Stimulated activated CD4-positive, alpha-beta T cell treated with anti-CD3 and anti-CD28 coated beads, Interleukin-1b, Interleukin-23, amount 100 ng/mL, for 48 hours (primary cell): ENCODE measurements at places on chromosomes 7 and 10.

DNA sequence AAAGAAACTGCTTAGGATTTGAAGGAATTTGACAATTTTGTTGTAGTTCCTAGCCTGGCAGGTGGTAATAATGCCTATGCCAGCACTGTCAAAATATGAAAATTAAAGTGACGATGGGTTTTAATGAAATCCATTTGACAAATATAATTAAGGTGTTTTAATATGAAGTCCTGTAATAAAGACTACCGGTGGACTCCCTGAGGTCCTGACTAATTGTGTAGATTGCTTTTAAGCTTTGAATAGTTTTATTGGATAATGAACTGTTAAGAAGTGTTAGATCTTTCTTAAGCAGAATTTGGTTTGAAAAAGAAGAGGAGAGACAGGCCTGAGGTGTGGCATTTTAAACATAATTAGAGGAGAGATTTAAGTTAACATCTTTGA lies 197.2 kb downstream of the VTI1A start:
- DNase-seq, result no peak

GRCh38 chr10:48309711-48310226 lies 3.3 kb downstream of the MAPK8 start:
- DNase-seq, result no peak

DNA sequence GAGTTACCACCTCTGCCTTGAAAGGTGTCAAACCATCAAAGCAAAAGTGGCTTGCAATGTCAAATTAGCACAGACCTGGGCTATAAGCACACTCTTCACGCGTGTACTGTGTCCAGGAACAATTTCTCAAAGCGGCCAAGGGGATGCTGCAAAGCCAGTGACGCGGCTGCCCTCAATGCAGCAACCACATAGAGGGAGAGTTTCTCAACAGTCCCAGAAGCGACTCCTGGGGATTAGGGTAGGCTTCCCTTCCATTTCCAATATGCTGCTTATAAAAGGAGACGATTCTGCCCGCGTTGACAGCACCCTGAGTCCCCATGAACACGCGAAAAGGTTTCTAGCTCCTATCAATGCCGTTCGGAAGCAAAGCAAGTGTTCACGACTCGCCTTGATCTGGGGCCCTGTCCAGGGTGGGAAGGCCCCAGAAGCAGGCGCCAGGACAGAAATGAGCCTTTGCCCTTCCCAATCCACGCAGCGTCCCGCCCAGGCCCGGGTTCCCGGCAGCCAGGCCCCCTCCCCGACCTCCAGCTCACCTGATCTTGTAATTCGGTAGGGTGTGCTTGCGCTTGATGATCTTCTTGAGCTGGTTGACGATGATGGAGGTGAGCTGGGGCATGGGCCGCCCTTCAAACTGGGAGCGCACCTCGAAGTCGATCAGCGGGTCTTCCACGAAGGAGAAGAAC lies 1.3 kb downstream of the PDZD8 start:
- DNase-seq, result peak; percentile 13

GRCh38 chr10:43249962-43250614 lies 16.8 kb downstream of the RASGEF1A start:
- no peak for DNase-seq

- no peak for DNase-seq
These were observed 30.8 kb downstream of the STRIP2 start for GRCh38 chr7:129465080-129465479.

DNA sequence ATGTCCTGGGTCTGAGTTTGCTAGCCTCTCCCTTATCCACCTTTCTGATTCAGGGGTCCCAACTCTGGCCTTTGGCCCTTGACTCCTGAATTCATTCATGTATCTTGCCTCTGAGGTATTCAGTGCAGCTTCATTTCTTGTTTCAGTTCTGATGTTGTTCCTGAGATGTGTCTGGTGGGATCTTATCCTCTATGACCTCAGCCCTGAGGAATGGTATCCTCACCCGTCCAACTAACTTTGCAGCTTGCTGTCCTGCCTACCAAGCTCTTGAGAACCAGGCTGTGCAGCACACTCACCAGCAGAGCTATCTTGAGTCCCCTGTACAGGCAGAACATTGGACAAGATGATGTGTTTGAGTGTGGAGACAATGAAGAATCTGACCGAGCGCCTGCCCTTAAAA lies 13.8 kb downstream of the SUFU start:
- DNase-seq, result no peak

DNA sequence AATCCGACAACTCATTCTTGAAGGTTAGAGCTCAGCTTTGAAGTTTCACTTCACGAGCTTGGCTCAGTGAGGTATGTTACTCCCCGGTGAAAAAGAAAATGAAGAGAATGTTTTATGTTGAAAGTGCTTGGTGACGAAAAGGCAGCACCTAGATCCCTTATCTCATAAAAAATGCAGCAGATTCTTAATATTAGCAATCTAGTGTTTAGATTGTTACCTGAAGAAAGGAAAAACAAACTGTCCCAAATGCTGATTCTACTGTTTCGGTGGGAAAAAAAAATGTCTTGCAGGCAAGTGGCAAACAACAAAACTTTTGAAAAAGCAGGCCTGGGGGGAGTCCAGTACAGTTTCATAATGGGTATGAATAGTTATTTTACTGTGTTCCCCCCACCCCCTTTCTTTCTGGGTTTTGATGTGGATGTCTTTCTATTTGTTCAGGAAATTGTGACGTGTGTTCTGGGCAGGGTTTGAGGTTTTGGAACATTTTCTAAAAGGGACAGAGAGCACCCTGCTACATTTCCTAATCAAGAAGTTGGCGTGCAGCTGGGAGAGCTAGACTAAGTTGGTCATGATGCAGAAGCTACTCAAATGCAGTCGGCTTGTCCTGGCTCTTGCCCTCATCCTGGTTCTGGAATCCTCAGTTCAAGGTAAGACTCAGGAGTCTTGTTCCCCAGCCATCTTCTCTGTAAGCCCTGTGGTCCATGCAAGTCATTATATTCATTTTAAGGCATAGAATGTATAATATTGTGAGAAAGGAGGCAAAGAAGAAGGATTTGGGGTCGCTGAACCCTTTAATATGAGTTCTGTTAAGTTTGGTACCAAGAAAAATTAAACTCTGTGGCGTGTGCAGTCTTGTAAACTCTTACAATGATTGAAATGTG lies at the start of gene SRGN:
Gene SRGN, plus strand, starts transcription at position 514 of the 881 bp plus-strand sequence. Its CDS starts 55 bp downstream, at position 569.
- DNase-seq, result peak; percentile 80

- no peak for DNase-seq
These were observed 53.6 kb downstream of the KAT6B start for GRCh38 chr10:74880041-74880440.

- no peak for DNase-seq
These were observed 104.0 kb upstream of the INSIG1 start for GRCh38 chr7:155193716-155194115.

- DNase-seq, result no peak
These were observed 20.0 kb upstream of the JAZF1 start for GRCh38 chr7:28200598-28200997.

DNA sequence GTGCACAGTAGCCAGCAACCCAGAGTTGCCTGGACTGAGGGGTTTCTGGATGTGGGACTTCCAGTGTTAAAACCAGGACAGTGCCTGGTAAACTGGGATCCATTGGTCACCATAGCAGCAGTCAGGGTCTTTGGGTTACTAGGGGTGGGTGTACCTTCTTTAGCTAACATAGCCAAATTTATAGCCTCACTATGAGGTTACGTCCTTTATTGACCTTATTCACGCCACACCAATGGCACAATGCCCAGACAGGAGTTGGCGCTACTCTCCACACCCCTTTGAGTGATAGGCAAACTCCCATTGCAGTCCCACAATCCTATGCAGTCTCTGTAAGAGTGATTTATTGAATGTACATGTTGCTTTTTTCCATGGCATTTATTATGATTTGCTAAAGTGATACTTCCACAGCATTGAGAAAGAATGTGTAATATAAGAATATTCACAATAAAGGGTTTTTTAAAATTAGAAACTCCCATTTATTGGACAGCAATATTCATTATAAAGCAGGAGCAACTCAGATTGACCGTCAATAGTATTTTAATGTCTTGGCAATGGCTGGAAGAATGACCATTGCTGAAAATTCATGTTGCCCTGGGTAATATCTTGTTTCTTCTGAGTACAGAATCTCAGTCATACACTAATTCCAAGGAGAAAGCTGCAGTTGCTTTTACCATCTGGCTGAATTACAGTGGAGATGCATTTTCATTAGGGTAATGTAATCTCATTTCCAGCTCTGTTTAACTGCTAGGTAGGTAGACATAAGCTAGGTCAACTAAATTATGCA lies 26.1 kb downstream of the IFIT5 start:
- no peak for DNase-seq

DNA sequence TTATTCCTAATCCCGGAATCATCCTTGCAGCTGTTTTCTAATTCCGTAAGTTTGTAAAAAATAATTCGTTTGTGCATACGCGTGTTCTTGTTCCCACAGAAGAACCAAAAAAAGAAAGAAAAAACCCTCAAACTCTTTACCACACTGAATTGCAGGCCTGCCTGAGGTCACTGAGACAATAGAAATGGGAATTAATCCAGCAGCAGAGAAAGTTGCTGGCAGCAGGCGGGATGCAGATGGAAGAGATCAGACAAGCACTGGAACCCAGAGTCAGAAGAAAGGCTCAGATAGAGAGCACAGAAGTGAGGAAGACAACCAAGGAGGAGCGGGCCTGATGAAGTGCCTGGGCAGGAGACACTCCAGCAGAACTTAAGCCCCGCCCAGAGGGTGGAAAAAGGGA lies 141.5 kb upstream of the VWC2 start:
- no peak for DNase-seq

DNA sequence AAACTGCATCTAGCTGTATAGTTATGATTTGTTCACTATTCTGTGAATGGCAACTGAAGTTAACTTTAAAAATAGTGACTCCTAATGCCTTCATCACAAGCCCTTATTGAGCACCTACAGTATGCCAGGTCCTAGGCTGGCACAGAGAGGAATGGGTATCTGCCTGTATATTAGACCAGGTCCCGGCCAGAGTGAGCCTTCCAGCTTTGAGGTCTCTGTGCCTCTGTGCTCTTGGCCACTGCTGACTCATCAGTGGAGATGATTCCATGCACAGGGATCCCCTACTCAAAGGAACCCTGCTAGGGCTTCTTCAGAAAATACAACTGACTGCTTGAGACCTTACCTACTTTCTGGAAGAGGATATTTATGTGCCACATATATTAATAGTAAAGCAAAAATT lies 118.4 kb downstream of the GFRA1 start:
- DNase-seq, result no peak

DNA sequence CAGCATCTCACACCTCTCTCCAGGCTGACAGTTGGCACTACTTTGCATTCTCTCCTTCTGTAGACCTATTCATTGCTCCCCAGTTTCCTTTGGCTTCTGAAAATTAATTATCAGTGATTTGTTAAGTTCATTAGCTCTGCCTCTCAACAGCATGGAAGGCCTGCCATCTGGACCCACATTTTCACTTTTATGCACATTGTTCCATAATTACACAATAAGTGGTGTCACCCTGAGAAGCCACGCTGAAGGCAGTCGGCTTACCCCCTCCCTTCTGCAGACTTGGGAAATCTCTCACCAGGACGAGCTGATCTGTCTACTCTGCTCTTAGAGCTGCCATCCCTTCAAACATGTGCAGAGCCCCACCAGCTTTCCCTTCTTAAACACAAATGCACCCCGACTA lies 64.7 kb downstream of the SLIT1 start:
- DNase-seq, result no peak

- DNase-seq, result no peak
These were observed 2.6 kb downstream of the BPGM start for GRCh38 chr7:134649226-134649775.

- no peak for DNase-seq
These were observed 20.9 kb downstream of the ANKIB1 start for GRCh38 chr7:92266415-92267241.

DNA sequence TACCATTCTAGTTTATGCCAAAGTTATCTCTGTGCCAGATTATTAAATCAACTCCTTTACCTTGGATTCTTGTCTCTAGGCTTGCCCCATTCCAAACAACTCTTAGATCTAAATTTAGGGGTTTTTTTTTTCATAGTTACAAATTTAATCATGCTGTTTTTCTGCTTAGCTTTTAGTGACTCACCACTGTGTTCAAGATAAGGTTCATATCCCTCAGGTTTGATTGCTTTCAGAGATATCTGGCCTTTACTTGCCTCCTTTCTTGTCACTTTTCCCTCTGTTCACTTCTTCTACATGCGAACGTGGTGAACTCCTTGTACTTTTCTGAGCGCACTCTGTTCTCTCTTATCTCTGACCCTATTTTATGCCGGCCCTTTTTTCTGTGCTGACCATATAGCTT lies 78.2 kb downstream of the VPS50 start:
- DNase-seq, result no peak
